ENCODE measurements at places on chromosomes 2 and 18. TPM values are rescaled to one million over a fixed set of nuclear protein-coding genes. Genes with fewer than 3 reads are reported as not detected.

TLX2 gene
- 0.52 TPM for total RNA-seq

DSG3 gene
- not detected for total RNA-seq

CYP26B1 gene
- not detected for total RNA-seq

DNA sequence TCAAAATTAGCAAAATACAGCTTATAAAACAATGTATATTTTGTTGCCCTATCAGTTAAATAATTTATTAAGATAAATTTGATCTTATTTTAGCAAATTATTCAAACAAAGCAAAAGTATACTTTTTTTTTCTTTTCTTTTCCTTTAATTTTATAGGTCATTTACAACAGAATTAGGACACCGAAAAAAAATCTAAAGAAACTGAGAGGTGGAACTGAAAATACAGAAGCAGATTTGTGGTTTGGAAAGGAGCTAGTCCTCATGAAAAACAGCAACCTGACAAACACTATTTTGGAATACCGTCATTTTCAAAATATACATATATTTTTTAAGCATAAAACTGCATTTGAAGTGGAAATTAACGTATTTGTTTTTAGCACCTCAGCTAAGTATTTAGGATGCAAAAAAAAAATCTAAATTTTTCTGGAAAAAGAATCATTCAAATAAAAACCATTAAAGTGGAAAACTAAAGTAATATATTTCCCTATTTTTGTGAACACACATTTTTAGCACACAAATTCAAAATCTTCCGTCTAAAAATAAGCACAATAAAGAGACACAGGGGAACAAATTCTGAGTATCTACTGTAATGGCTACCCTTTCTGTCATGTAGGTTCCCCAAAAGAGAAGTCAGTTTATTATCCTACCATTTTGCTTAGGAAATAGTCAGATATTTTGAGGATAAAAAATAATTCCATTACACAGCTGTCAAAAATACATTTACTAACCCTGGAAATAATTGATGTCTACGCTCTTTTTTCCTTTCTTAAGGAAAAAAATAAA lies 2.7 kb downstream of the CCDC88A start:
- peaks cover 21% of the 10 kb centered on the region for H3K4me1 ChIP-seq
- H3K4me3 ChIP-seq: no peak overlapping the region
- no peaks in the 10 kb centered on the region for H3K27me3 ChIP-seq
- no peak overlapping the region for H3K27ac ChIP-seq
- no peaks in the 10 kb centered on the region for H3K36me3 ChIP-seq
- DNase-seq: no peak

DNA sequence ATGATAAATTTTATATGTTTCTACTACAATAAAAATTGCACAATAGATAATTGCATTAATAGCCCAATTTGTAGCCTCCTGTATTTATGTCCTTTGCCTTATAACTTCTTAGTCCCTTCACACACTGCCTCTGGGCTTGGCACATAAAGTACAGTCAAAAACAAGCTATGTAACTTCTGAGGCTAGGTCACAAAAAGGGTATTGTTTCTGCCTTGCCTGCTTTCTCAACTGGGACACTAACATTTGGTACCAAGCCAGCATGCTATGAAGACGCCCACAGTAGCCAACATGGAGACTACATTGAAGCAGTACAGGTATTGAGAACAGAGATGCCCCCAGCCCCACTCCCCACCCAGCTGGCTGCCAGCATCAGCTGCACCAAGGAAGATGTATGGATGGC lies 5.4 kb upstream of the SLC3A1 start:
- H3K27me3 ChIP-seq: no peaks in the 10 kb centered on the region
- no peak for DNase-seq
- H3K4me1 ChIP-seq: no peaks in the 10 kb centered on the region
- no peak overlapping the region for H3K27ac ChIP-seq

GRCh38 chr2:142926445-142926844 lies 49.0 kb downstream of the KYNU start:
- H3K4me3 ChIP-seq: no peak overlapping the region
- H3K36me3 ChIP-seq: no peaks in the 10 kb centered on the region
- H3K4me1 ChIP-seq: no peaks in the 10 kb centered on the region
- H3K27me3 ChIP-seq: no peaks in the 10 kb centered on the region
- no peak for DNase-seq

DNA sequence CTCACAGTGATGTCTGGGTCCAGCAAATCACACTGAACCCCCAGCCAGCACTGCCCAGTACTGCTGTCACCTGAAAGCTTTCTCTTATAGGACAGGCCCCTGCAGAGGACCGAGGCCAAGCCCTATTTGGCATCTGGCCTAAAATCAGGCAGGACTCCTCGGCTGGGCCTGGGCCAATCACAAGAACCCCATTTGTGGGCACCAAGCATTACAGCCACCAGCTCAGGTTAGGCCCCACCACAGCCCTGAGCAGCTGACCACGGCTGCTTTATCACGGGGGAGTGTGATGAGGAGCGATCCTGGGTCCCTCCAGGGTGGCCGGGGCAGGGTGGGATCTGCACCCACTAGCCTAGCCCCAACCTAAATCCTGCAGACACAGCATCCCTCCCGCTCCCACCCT lies 8.2 kb downstream of the BIN1 start:
- H3K36me3 ChIP-seq: no peaks in the 10 kb centered on the region
- H3K27me3 ChIP-seq: no peaks in the 10 kb centered on the region
- H3K4me1 ChIP-seq: no peaks in the 10 kb centered on the region
- DNase-seq: no peak

GRCh38 chr18:2905854-2906703 lies 59.3 kb downstream of the EMILIN2 start:
- peaks cover 7% of the 10 kb centered on the region for H3K36me3 ChIP-seq
- peaks cover 20% of the 10 kb centered on the region for H3K4me1 ChIP-seq
- peak overlapping the region; percentile 67 for H3K27ac ChIP-seq
- DNase-seq: peak; percentile 46
- H3K4me3 ChIP-seq: no peak overlapping the region
- no peaks in the 10 kb centered on the region for H3K27me3 ChIP-seq

DNA sequence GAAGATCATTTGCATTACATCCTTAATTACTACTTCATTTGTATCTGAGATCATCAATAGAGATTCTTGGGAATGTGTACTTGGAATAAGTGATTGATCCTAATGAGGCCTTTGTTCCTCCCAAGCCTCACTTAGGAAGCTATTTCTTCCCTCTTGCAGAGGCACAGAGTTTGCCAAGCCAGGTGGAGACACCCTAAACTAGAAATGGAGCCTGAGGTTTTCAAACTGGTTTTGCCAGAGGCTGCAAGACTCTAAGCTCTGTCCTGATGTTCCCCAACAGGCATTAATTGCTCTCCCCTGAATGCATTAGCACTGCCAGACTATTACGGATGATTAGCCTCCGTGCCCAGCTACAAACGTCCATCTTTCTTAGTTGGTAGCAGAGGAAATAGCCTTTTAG lies 125.2 kb upstream of the LGALSL start:
- H3K4me1 ChIP-seq: peaks cover 55% of the 10 kb centered on the region
- no peak overlapping the region for H3K4me3 ChIP-seq
- H3K27me3 ChIP-seq: no peaks in the 10 kb centered on the region
- no peak overlapping the region for H3K27ac ChIP-seq
- no peak for DNase-seq

All from CD4-positive, alpha-beta memory T cell (primary cell).